ENCODE measurements at places on chromosomes 5 and 9. TPM values are rescaled to one million over a fixed set of nuclear protein-coding genes. Genes with fewer than 3 reads are reported as not detected.

RABEPK gene
- total RNA-seq, result 33.9 TPM

- no peak for DNase-seq
Measured at GRCh38 chr9:91347377-91347776, 14.3 kb downstream of the AUH start.

- no peak for DNase-seq
Measured at GRCh38 chr5:50663636-50664035, 2.8 kb upstream of the PARP8 start.

DNA sequence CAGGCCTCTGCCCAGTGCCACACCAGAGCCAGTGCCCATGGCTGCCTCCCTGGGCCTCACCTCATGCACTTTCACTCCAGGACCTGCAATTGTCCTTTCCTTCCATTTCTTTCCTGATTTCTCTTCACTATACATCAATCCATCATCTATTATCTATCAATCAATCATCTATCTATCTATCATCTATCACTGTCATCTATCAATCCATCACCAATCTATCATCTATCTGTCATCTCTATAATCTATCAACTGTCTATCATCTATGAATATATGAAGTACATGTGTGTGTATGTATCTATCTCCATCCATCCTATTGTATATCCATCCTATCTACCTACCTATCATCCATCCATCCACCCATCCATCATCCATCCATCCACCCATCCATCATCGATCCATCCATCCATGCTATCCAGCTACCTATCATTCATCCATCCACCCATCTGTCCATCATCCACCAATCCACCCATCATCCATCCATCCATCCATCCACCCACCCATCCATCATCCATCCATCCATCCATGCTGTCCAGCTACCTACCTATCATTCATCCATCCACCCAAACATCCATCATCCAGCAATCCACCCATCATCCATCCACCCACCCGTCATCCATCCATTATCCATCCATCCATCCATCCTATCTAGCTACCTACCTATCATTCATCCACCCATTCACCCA is 26.9 kb downstream of the SLC6A3 start:
- no peak for DNase-seq

ORM2 gene
- 0.77 TPM for total RNA-seq

DNA sequence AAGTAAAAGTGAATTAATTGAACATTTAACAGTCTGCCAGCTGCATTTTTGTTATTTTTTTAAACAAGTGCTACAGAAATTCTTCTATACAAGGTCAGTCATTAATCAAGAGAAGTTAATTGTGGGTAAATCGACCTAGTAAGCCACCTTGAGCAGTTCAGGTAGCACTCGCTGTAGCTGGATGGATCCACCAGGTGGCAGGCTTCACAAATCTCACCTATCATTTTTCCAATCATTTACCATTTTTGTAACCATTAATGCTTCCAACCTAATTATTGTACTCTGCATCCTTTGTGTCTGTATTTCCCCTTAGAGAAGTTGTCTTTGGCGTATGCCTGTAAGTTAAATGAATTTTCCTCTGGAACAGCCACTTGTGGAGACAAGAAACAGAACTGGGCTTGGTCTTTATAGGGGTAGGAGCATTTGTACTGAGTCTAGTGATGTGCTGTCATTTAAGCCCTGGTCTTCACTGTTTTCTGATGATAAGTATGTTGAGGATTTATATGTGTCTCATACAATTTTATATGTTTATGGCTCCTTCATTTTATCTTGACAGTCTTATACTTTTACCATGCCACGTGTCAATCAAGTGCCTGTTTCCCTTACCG is 39.5 kb downstream of the CD180 start:
- peak; percentile 45 for DNase-seq

DNA sequence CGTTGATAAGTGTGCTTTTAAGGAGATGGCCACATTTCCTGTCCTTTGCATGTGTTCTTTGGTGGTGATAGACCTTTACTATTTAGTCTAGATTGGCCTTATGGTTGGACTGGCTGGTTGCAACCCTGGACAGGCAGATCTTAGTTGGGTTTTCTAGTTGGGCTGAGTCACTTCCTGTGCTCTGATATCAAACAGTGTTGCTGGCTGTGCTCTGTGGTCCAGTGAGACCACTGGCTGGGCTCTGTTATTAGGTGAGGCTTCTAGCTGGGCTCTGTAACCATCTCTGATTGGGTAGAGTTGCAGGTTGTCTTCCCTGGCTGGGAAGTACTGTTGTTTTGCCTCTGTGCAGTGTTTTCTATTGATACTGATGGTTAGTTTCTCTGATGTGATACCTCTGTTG is 432.5 kb downstream of the LRRC70 start:
- DNase-seq, result no peak

TMEM215 gene
- total RNA-seq, result not detected

DNA sequence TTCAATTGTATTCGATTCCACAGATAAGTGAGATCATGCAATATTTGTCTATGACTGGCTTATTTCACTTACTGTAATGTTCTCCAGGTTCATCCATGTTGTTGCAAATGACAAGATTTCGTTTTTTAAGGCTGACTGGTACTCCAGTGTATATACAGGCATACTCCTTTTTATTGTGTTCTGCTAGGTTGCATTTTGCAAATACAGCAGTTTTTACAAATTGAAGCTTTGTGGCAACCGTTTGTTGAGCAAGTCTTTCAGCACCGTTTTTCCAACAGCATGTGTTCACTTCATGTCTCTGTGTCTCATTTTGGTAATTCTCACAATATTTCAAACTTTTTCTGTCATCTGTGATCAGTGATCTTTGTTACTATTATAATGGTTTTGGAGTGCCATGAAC is 82.7 kb downstream of the DMXL1 start:
- no peak for DNase-seq
